ENCODE measurements at places on chromosomes 7 and 10.
A peak's percentile ranks its signal among the peaks of the same experiment; 100 is the strongest.

GRCh38 chr10:22110761-22111160, 107.1 kb downstream of the EBLN1 start:
- DNase-seq: no peak

- DNase-seq: no peak
Observed at GRCh38 chr7:25850735-25851134, 301.3 kb upstream of the NFE2L3 start.

DNA sequence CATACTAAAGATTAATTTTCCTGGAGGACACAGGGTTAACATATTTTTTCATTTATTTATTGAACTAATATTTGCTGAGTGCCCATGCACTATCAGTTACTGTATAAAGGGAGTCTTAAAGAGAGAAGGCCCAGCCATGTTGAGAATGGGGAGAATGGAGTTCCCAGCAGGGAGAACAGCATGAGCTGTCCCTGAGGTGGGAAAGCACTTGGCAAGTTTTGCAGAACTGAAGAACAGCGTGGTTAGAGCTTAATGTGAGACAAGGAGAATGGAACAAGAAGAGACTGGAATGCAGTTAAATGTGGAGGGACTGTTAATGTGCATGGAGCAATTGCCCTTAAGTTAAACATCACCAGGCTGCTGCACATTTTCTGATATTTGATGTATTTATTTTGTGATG, 435.4 kb downstream of the SUGCT start:
- no peak for DNase-seq

DNA sequence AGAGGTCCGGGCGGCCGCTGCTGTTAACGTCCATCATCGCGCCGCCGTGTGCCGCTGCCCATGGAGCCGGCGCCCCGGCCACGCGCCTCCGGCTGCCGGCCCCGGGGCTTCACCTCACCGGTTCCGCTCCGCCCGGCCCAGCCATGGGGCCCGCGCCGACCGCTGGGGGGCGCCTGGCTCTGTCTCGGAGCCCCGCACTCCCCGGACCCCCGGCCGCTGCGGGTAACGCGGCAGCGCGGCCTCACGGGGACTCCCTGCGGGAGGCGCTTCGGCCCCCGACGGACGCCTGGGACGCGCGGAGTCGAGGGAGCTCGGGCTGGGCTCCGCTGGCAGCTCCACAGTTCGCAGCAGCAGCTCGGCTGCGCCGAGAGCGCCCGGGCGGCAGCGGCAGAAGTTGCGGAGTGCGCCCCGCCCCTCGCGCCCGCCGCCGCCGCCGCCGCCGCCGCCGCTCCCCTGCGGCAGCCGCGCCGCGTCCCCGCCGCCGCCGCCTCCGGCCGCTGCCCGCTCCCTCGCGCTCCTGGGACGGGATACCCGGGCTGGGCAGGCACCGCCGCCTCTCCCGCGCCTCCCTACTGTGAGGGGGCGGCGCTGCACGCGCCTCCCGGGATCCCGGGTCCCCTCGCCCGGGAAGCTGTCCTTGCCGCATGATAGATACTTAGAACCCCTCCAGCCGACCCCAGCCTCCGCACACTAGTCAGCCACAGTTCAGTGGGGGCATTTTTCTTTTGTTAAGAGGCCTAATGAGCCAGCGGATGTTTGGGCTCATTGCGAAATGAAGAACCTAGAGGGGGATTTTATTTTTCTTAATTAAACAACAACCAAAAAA, at the start of gene HTR7:
TSS of gene HTR7 (minus strand) at position 405 of the 826 bp plus-strand sequence. CDS start at position 37, 368 bp downstream.
- peak; percentile 63 for DNase-seq

DNA sequence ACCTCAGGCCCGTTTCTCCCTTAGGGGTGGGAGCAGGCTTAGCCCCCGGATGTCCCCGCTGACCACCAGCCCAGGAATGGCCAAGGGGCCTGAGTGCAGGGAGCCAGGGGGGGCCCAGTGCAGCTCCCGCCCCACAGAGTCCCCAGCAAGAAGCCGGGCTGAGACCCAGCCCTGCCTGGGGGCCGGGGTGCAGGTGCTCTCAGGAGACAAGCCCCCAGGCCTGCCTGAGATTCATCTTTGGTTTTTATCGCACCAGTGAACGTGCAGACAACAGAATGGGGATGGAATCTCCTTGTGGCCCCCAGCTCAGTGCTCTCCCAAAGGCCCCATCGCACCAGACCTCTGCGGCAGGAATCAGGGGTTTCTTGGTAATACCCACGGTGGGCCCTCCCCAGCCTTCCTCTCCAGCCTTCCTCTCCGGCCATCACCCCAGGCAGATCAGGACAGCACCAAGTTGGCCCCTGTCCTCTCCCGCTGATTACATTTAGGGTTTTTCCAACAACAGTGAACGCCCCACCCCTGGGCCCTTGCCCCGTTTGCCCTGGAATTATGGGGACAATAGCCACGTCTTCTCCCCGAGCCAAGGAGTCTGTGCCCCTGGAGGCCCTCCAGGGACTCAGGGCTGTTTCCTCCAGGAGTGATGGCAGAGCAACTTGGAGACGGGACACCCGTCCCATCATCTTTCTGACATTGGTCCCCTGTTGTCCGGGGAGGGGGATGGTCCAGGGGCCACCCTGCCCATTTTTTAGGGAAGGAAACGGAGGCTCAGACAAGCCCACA, 22.4 kb downstream of the ADAP1 start:
- no peak for DNase-seq

- DNase-seq: no peak
Observed at GRCh38 chr10:19250546-19250945, 201.9 kb downstream of the MALRD1 start.

GRCh38 chr7:123190109-123190831, 9.5 kb downstream of the SLC13A1 start:
- DNase-seq: no peak

DNA sequence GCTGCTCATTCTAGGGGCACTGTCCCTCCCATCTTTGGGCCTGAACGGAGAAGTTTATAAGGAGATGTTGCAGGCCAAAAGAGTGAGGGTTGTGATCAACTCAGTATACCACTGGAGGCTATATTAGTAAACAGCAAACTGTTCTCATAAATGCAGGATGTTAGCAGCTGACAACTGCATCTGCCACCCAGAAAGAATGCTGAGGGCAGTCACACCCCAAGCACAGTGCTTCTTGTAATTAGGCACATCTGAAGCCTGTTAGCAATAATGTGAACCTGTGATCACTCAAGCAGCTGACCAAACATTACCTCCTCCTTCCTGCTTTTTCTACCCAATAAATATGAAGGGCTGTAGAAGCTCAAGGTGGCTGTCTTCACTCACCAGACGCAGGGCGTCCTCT, 38.4 kb upstream of the ZNF138 start:
- no peak for DNase-seq

DNA sequence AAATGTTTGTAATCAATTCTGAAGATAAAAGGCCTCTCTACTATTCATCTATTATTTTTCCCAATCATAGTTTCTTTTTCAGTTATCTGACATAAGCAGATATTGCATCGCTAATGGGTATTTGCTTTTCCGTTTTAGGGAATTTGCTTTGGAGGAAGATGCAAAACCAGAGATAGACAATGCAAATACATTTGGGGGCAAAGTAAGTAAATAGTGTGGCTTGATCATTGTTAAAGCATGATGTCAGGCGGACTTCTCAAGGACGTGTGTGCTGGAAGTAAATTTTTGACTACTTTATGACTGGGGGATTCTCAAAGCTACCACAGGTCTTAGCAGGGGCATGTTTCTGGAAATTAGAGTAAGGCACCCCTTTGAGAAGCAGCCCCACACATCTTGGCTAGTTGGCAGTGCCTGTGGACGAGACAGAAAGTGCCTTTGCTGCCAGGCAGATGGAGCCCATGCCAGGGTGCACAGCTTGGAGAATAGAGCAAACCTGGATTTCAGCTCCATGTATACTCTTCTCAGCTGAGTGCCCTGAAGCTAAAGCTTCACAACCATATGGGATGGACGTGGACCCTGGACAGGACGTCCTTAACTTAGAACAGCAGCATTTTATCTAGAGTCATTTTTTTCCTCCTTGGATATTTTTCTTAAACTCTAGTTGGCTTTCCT, 68.6 kb downstream of the SRI start:
- no peak for DNase-seq

DNA sequence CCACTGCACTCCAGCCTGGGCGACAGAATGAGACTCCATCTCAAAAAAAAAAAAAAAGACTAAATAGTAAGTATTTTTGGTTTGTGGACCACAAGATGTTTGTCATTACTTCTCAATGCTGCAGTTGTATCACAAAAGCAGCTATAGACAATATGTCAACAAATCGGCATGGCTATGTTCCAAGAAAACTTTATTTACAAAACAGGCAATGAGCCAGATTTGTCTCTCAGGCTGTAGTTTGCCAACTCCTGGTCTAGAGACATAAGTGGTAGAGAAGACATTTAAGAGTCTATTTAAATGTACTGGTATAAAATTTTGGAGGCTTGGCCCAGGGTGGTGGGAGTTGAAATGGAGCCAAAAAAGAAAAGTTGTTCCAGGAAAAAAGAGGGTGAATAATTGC, 185.8 kb downstream of the SORCS1 start:
- no peak for DNase-seq

DNA sequence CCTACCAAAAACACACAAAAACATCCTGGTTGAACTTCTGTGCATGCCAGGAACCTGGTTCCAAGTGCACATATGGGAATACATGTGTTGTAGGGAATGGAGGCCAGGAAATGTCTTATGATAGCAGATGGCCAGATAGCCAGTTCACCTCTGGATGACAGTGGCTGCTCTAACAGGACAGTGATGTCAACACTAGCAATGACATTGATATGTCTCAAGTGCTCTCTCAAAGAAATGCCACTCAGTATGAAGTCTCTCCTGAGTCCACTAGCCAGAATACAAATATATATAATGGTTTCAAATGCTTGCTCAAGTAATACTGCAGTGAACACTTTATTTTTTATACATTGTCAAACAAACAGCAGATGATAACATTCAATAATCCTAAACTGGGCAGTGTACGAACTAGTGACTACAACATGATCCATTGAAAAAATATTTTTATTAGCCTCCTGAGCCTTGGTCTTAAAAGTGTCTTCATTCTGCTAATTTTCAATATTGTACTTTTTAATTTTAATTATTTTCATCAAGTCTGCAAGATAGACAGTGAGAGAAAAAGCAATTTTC, 26.0 kb upstream of the PCDH15 start:
- no peak for DNase-seq

Data from activated CD4-positive, alpha-beta T cell treated with anti-CD3 and anti-CD28 coated beads for 48 hours (primary cell).